ENCODE measurements at places on chromosomes 6 and 20.
A peak's percentile ranks its signal among the peaks of the same experiment; 100 is the strongest.

- DNase-seq, result no peak
These were observed 394.4 kb upstream of the CDH4 start for GRCh38 chr20:60857708-60858107.

- no peak for DNase-seq
These were observed 14.0 kb downstream of the DCBLD1 start for GRCh38 chr6:117496383-117496990.

GRCh38 chr6:116561377-116562018 is 7.9 kb downstream of the CALHM4 start:
- DNase-seq, result peak; percentile 75

DNA sequence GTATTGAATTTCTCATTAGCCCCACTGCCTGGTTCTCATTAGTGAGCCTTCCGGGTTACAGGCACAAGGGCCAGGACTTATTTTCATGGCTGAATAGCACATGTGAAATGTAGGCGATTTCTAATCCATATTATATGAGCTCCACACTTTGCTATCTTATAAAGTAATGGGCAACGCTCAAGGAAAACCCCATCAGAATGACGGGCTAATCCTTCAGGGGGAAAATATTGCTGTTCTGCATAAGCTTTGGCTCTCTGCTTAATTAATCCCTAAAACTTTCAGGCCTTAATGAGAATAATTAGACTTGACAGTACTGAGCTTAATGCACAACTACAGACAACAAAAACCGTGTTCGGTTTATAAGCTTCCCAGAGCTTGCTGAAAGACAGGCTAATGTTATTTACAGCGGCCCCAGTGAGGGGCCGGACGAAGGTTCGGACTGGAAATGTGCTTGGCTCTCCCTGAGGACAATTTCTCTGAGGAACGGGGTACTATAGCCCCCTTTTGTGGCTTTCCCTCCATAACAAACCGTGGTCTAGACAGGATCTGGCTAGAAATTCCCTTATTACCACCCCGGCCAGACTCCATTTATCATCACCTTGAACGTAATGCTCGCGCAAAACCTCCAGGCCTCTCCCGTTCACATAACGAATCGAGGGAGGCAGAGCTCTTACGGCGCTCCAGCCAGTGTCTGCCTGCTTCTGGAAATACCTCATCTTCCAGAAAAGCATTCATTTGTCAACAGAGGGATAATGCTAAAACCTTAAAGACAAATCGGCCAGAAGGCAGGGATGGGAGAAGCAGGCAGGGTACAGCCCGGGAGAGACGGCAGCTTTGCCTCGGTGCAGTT is 164.5 kb downstream of the CD83 start:
- DNase-seq, result no peak

- no peak for DNase-seq
These were observed 79.7 kb downstream of the EDN1 start for GRCh38 chr6:12369781-12370262.

GRCh38 chr6:154337406-154338005 is 19.1 kb downstream of the IPCEF1 start:
- DNase-seq, result no peak

DNA sequence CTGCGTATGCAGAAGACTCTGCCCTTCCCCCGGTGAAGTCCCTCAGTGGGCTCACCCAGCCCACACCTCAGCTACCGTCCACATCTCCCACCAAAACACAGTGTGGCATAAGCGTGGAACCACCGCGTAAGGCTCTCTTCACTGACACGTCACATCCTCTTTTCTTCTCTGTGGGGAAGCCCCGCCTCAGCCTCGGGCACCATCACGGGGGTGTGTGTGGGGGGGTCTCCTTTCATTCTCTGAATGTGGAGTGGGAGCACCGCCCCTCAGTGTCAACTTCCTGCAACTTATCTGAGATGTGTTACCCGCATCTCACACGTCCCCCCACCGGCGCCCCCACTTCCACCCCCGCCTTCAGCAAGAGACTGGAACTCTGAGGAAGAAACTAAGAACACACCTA is 388.4 kb upstream of the JARID2 start:
- DNase-seq, result no peak

DNA sequence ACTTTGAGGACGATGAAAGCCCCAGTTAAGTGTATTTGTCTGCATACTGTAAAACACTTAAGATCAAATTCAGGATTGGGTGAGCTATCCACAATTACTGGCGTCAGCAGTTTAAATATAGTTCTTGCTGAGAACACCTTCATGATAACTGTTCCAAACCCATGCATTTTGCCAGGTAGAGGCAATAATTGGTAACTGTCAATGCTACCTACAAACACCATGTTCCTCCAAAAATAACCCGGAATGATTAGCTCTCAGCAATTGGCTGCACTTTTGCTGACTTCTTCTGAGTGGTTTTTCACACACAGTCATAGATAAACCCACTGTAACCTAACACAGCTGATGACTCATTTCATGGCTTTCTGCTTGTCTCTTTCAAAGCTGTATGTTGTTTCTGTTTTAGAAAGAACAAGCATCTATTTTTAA is 1358.6 kb upstream of the GJE1 start:
- no peak for DNase-seq

DNA sequence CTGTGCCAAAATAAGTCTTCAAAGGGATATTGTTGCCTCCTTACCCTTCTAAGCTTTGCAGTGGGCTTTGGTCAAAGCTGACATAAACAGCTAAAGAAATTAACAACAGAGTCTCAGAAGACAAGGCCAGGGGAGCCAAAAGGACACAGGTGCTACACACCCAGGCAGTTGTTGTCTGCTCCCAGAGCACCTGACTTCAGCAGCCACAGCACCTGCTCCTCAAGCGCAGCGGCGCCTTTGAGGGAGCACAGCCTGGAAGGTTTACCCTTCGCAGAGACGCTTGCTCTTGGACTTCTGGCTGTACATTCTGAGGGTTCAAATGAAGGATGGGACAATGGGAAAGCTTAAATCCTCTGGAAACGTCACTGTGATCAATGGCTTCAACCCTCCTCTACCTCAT is 16.6 kb downstream of the B4GALT5 start:
- DNase-seq, result no peak

GRCh38 chr6:157967486-157967885 is 14.2 kb upstream of the SYNJ2 start:
- no peak for DNase-seq

DNA sequence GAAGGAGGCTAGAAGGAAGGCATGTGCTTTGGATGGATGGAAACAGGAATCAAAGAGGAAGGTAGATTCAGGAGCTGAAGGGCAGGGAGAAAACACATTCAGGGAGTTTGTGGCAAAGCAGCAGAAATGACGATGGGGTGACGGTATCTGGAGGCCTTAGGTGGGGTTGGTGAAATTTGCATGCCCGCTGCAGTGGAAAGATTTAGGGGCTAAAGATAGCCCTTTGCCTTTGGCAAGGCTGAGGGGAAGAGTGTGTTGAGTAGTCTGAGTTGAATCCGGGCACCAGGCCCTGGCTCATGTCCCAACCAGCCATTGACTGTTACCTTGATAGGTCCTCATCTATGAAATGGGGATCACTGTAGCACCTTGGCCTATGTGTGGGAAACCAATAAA is 1.3 kb downstream of the GZF1 start:
- no peak for DNase-seq

- DNase-seq, result no peak
These were observed 14.8 kb downstream of the CST7 start for GRCh38 chr20:24963672-24964505.

- DNase-seq, result no peak
These were observed 13.0 kb upstream of the MYL9 start for GRCh38 chr20:36528176-36528874.

- DNase-seq, result no peak
These were observed 51.9 kb downstream of the LRFN2 start for GRCh38 chr6:40535110-40535818.

GRCh38 chr6:13420269-13420668 is 67.1 kb downstream of the GFOD1 start:
- no peak for DNase-seq

- peak; percentile 2 for DNase-seq
These were observed 184.9 kb upstream of the CST7 start for GRCh38 chr20:24764027-24764793.

DNA sequence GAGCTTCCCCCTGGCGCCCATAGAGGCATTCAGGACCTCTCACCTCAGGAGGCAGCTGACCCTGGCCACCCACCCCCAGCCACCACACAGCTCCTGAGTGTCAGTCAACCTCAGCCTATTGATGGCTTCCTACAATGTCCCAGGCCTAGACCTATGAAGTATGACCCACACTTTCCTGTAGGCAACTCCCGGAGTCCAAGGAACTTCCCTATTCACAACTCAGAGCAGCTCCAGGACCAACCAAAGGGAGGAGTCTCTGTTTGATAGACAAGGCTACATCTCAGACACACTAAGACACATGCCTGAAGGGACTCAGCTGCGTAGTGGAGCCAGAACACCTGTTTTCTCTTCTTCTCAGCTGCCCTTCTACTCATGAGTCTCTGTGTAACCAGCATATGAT is 169.1 kb downstream of the MAFB start:
- DNase-seq, result no peak

- no peak for DNase-seq
These were observed 30.5 kb downstream of the C6orf15 start for GRCh38 chr6:31081872-31082271.

GRCh38 chr6:169501128-169501527 is 200.7 kb downstream of the WDR27 start:
- no peak for DNase-seq

- no peak for DNase-seq
These were observed 238.9 kb downstream of the ERMARD start for GRCh38 chr6:169990095-169991030.

- no peak for DNase-seq
These were observed 26.7 kb upstream of the AKIRIN2 start for GRCh38 chr6:87728706-87729105.

DNA sequence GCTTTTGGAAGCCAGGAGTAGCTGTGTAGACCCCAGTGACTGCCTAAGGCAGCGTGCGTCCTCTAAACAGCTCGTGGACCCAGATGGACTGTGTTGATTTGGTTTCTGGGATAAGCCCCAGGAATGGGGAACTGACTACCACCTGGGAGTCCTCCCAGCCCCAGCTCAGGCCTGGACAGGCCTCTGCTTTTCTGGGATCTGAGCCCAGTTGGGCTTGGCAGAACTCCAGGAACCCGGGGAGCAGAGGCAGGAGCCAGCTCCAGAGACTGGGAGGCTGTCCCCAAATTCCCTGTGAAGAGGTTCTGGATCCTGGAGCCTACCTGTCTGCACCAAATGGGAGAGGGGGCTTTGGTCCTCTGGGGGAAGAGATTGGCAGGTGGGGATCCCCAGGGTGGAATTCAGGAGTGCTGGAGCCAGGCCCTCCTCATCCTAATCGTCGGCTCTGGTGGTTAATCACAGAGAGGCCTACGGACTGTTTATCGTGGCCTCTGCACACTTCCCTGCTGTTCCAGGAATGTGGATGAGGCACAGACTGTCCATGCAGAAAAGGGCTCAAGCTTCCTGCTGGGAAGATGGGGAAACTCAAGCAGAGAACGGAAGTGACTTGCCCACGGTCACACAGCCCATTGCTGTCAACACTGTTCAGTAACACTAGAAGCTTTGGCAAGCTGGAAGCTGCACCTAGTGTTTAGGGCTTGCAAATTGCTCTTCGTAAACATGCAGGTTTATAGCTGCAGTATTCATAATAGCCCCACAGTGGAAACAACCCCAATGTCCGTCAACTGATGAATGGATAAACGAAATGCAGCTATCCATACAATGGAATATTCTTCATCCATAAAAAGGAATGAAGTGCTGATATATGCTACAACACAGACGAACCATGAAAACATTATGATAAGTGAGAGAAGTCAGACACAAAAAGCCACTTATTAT is 100.6 kb downstream of the KCNB1 start:
- peak; percentile 77 for DNase-seq

DNA sequence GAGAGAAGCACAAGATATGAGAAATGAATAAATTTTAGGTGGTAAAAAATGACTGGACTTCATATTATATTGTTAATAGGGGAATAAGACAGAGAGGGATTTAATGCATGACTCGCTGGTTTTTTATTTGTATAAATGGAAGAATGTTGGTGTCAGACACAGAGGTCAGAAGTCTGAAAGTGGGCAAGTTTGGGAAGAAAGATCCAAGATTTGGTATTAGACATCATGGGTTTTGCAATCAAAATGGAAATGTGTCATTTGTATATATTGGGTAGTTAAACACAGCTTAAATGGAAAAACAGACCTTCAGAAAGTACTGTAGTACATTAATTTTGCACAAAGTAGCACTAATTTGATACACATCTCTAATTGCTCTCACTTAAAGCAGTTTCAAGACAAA is 96.2 kb downstream of the EYA4 start:
- DNase-seq, result no peak

- DNase-seq, result no peak
These were observed 436.0 kb downstream of the PLCB1 start for GRCh38 chr20:8568075-8568474.

DNA sequence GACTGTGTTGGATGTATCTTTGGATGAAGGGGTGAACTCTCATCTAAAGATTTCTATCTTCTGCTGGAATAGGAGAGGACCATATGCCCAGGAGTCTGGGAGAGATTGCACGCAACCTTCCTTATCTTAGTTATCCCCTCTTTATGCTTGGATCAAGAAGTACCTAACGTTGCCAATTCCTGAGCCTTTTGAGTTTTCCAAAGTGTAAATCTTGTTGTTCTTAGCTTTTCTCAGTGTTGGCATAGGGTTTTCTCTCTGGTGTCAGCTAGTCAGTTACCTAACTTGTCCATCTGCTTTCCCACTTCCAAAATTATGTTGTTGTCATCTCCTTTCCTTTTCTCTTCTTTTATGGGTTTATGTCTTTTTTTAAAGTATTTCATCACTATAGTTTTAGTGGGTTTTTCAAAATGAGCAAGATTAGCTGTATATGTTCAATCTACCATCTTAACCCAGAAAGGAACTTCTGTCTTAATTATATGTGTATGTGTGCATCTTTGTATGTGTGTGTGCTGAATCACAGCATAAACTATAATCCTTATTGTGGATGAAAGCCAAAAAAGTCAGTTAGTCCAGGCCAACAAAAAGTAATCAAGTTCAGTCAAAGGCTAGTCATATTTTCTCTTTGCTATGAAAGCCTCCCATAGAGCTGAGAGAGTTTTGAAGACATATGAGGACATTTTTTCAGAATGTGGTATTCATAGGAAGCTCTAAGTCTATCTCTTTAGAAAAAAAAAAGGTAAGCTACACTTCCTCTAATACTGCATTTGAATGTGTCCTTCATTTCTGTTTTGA is 72.1 kb downstream of the KHDC1L start:
- no peak for DNase-seq

- no peak for DNase-seq
These were observed 44.6 kb downstream of the RIN2 start for GRCh38 chr20:19802492-19803158.

GRCh38 chr20:24723647-24724352 is 225.3 kb upstream of the CST7 start:
- DNase-seq, result no peak
